Non-pigmented ciliary epithelial cell (primary cell): ENCODE measurements at places on chromosomes 6 and 20.

- DNase-seq, result peak; percentile 15
Measured at GRCh38 chr20:50870561-50871161, 60.6 kb downstream of the ADNP start.

DNA sequence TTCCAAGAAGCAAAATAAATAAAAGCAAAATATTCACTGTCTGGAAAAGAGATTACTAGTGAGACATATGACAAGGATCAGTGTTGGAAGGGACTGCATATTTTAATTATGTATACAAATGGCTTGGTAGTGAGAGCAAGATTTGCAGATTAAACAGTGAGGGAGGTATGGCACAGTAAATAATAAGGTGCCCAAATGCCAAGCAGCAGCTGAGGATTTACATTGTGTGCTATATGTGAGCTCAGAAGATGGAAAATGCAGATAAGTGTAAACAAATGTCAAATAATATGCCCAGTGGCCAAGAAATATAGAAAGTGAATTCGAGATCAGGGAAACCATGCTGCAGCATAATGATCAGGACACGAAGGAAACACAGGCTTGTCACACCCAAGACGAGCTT is 173.8 kb upstream of the NRSN1 start:
- no peak for DNase-seq

DNA sequence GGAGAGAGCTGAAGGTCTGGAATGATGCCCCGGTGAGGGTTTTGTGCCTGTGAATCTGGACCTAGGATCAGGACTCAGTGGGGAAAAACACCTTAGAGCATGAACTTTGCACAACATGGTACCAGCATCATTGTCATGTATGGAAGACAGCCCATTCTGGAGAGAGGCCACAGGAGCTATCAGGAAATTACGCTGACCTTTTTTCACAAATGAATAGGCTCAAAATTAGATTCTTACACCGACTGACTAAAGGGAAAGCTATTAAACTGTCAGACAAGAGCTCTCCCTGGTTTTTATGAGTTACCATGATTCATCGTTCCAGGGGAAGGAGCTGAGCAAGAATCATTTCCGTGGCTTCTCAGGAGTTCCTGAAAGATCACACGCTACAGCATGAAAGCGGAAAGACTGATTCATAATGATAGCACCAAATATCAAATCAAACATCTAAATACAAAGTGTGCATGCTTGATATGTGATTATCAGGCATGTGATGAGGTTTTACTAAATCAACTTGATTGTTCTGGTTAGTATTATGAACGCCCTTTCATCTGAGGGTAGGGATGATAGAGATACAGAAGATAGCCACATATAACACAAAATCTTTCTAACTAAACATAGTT is 224.9 kb upstream of the SMLR1 start:
- DNase-seq, result peak; percentile 98

DNA sequence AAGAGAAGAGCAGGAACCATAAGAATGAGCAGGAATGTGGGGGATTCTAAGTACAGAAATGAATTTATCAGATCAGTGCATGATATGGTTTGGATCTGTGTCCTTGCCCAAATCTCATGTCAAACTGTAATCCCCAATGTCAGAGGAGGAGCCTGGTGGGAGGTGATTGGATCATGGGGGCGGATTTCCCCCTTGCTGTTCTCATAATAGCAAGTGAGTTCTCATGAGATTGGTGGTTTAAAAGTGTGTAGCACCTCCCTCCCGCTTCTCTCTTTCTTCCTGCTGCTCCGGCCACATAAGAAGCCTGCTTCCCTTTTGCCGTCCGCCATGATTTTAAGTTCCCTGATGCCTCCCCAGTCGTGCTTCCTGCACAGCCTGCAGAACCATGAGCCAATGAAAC is 49.2 kb downstream of the KHDC1L start:
- DNase-seq, result no peak

GRCh38 chr6:152136449-152136825 is 329.0 kb downstream of the ESR1 start:
- no peak for DNase-seq
